ELR (cell line): ENCODE measurements at places on chromosomes 4 and X.

DNA sequence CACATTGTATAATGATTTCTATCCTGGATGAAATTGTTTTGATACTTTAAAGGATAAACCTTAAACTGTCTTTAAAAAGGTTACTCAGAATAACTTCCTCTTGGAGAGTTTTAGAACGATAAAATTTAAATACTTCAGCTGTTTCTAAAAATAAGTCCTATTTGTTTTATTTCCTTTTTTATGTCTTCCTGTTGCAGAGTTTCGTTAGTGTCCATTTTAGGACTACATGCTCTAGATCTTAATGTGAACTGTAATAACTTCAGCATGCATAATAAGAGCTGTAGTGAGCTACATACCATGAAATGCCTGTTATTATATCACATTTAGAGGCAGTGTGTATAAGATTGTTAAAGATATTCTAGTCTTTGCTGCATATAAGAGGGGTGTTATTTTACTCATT is 14.6 kb downstream of the ATP10D start:
- DNase-seq, result no peak

GRCh38 chr4:165440415-165441158 is 61.8 kb downstream of the CPE start:
- DNase-seq, result peak; percentile 69

GRCh38 chr4:16449406-16449805 is 223.1 kb upstream of the TAPT1 start:
- no peak for DNase-seq

DNA sequence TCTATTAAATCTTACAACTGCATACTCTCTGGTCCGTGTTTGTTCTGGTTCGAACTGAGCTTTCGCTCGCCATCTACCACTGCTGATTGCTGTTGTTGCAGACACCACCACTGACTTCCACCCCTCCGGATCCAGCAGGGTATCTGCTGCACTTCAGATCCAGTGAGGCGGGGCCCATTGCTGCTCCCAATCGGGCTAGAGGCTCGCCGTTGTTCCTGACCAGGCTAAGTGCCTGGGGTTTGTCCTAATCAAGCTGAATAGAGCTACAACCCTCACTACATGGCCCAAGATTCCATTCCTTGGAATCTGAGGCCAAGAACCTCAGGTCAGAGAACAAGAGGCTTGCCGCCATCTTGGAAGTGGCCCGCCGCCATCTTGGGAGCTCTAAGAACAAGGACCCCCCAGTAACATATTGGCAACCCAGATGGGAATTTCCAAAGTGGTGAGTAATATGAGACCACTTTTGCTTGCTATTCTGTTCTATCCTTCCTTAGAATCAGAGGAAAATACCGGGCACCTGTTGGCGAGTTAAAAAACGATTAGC is 43.3 kb downstream of the ENOPH1 start:
- DNase-seq, result no peak

DNA sequence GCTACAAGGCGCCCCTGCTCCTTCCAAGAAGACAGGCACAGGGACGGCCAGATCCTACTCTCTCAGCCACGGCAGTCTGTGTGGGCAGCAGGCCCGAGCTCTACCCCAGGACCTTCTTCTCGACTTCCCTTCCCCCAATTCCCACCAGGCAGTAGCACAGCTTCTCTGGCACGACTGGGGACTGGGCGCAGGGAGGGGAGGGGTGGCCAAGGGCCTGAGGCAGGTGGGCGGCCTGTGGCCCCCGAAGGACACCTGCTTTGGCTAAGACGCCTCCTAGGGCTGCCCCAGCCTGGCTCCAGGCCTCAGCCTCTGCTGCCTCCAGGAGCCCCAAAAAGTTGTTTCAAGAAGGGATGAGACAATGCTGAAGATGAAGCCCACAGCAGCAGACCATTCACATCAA is 24.2 kb upstream of the IRF2 start:
- DNase-seq, result no peak

DNA sequence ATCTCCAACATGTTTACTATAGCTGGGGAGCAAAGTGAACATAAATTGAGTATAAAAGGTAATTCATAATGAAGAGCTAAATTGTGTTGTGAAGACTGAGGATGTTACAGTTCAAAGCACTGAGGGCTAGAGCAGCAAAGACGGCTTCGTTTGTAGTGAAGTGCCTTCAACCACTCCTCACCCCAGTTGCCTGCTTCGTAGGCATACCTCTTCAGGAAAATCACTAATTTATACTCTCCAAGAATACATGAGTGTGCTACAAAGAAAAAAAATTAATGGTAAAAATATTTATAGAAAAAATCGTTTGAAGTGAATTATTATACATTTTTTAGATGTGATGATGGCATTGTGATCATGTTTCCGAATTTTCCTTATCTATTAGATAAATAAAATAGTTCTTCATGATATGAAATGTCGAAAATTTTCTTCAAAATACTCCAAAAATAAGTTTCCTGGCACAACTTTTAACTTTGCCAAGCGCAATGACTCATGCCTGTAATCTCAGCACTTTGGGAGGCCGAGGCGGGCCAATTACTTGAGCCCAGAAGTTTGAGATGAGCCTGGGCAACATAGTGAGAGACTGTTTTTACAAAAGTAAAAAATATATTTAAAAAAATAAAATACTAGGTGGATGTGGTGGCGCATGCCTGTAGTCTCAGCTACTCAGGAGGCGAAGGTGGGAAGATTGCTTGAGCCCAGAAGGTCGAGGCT is 41.6 kb downstream of the ZFP42 start:
- DNase-seq, result no peak

DNA sequence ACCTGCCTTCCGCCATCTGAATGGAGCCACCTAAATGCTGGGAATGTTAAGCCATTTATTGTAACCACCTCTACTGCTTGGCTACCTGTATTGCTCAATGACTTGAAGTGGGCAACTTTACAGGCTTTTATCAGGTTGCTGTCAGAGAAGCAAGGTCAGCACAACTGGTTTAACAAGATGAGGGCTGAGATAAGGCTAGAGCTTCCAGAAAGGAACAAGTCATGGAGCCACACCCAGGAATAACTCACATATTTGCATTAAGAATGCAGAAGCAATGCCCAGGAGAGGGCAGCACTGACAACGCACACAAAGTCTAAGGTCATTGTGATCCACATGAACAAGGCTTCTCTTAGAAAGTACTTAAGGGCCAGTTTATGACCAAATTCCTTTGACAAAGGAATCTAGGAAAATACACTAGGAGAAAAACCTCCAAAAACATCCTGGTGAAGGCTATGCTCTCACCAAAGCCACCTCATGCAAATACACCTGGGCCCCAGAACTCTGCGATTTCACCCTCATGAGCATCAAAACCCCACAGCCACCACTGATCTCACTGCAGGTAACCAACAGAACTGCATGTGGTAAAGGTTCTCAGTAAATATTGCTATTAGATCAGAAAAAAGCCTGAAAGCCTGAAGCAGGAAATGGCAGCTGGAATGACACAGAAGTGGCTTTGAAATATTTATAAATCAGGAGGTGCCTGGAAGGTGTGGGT is 15.0 kb upstream of the STS start:
- peak; percentile 84 for DNase-seq

GRCh38 chrX:39648548-39649254 is 449.1 kb downstream of the BCOR start:
- no peak for DNase-seq

DNA sequence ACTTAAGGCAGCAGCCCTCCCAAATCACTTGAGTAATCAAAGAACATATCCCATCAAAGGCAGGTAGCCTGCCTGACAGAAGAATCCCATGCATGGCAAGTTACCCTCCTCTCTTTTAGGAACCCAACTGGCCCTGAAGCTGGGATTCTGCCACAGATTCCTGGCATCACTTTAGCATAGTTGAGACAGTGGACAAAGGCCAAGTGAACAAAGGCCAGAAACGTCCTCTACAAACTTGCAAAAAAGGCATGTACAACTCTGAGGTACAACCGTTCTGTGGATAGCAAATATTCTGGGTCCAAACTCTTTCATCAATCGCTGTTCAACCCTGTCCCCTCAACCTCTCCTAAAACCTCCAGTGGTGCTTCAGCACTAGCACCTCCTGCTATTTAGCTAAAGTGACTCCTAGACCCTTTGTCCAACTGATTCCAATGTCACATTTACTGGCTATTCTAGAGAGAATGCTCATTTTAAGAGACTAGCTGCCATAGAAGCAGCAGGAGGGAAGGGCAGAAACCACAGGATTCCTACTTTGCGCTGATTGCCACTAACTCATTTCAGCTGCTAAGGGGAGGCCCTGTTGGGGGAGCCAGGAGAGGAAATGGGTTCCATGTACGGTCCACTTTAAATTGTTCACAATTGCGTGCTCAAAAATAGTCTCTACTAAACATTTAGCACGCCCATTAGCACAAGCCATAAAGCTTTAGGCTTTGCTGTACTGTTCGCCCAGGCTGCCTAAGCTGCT is 105.9 kb downstream of the SHROOM4 start:
- DNase-seq, result no peak

- no peak for DNase-seq
Observed at GRCh38 chr4:161186750-161187149, 977.0 kb downstream of the FSTL5 start.

GRCh38 chr4:169311643-169312365 is 41.0 kb upstream of the SH3RF1 start:
- DNase-seq, result peak; percentile 73

- peak; percentile 71 for DNase-seq
Observed at GRCh38 chr4:153348006-153348405, 3.5 kb downstream of the MND1 start.

- no peak for DNase-seq
Observed at GRCh38 chrX:87728024-87728423, 210.4 kb downstream of the KLHL4 start.

DNA sequence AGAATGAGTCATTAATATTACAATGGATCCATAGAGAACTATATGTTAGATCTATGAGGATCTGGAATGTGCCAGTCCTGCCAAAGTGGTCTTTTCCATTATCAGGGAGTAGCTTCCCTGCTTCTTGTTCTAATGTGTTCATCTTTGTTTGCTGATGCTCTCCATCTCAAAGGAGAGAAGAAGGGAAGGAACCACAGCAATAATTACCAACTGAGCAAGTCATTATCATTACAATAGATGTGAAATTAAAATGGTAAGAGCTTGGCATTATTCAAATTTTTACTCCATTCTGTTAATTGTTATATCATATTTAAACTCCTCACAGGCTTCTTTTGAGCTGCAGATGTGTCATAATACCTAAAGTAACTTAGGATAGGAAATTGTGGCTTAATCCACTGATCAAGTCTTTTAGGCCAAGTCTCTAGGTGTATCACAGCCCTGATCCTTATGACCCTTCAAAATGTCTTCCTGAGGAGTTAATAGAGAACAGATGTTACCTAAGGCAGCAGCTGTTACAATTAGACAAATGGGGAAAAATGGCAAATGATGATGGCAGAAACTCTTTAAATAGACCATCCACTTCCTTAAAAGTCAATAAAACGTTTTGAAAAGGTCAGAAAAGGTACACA is 1492.7 kb upstream of the IGFBP7 start:
- no peak for DNase-seq
